ENCODE measurements at places on chromosomes 7 and 10.

GRCh38 chr7:79272938-79273337, 180.5 kb downstream of the MAGI2 start:
- no peak for DNase-seq

DNA sequence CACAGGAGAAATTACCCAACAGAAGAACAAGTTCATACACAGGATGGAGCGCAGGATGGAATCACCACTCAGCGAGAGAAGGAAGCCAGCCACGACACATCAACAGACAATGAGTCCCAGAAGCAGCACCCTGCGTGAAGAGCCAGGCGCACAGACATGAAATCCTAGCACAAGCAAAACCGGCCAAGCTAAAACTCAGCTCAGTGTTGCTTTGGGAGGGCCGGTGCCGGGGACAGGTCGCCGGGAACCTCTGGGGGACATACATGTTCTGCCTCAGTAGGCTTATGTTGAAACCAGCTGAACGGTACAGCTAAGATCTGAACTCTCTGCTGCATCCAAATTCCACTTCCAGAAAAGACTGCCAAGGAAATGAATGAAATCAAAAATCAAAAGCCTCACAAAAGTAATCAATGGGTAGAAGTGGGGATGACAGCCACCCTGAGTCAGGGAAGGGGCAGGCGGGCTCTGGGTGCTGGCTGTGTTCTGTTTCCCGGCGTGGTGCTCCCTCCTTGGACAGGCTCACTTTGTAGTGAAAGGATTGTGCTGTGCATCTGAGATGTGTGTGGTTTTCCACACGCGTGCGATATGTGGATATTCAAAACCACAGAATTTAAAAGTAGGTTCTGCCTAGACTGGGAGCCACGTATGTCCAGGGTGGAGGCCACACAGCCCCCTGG, 114.7 kb downstream of the PDGFA start:
- DNase-seq = no peak

- DNase-seq = no peak
These were observed 38.0 kb downstream of the ZNF777 start for GRCh38 chr7:149422914-149423301.

DNA sequence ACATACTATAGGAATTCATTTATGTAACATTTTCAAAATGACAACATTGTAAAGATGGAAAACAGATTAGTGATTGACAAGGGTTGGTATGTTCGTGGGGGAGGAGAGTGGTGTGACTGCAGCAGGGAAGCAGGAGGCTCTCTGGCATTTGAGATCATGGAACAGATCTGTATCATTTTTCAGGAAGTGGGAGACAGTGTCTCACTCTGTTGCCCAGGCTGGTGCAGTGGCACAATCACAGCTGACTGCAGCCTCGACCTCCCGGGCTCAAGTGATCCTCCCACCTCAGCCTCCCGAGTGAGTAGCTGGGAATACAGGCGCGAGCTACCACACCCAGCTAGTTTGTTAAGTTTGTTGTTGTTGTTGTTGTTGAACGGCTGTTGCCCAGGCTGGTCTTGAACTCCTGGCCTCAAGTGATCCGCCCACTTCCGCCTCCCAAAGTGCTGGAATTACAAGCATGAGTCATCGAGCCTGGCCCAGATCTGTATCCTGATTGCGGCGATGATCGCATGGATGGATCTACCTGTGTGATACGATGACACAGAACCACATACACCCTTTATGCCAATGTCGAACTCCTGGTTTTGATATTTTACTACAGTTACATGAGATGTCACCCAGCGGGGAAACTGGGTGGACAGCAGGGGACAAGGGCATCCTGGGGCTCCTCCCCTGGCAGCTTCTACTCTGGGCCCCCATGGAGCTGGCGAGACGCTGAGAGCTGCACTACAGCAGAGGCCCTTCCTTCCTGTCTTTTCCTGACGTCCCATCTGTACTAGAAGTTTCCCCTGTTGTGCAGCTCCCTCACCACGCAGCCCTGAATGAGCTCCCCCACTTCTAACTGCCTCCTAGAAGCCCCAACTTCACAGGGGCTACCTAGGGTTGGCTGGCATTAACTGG, 12.3 kb upstream of the CYTH3 start:
- no peak for DNase-seq

- DNase-seq = no peak
These were observed at the start of gene INMT for GRCh38 chr7:30751696-30752273. TSS of gene INMT (plus strand) at chr7:30752135. CDS start at chr7:30752151, 16 bp downstream.

DNA sequence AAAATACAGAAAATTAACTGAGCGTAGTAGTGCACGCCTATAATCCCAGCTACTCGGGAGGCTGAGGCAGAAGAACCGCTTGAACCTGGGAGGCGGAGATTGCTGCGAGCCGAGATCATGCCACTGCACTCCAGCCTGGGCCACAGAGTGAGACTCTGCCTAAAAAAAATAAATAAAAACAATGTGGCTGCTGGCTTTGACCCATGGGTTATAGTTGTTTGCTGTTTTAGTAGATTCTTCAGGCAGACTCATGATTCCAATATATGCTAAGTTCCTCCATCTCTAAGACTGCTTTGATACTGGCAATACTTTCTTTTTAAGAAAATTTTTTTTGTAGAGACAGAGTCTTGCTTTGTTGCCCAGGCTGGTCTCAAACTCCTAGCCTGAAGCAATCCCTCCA, 8.4 kb downstream of the OLAH start:
- no peak for DNase-seq

DNA sequence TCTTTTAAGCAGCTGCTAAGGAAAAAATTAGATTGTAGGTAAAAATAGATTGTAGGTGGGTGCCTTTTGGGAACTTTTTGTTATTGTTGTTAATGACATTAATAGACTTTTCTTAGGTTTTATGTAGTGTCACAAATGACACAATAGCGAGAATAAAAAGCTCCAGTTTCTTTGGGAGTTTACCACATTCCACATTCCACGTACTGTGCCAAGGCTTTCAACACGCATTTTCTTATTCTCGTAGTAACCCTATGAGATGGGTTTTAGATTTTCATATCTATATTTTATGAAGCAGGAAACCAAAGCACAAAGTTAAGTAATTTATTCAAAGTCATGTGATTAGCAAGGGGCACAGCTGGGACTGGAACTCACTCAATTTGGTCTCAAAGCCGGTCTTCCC, 103.8 kb downstream of the XRCC2 start:
- no peak for DNase-seq

GRCh38 chr7:84196084-84196503, 1.5 kb upstream of the SEMA3A start:
- DNase-seq = no peak

- DNase-seq = no peak
These were observed 30.6 kb downstream of the CFAP46 start for GRCh38 chr10:132911786-132912097.

- peak; percentile 55 for DNase-seq
These were observed 64.0 kb downstream of the RASGEF1A start for GRCh38 chr10:43202657-43203447.

DNA sequence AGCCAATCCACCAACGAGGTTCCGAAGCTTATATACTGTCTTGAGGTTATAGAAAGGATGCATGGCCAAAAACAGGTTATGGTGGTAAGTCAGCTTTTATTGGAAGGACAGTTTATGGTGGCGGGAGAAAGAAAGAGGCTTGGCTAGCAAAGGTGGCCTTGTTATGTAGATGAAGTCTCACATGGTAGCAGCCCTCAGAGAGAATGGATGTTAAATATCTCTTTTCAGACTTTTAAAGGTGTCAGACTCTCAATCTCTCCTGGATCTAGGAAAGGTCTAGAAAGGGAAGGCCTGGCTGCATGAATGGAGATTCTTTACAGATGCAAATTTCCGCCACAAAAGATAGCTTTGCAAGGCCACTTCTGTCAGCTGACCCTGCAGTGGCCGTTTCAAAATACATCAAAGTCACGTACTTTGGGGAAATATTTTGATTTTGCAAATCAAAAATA, 333.8 kb downstream of the GALNT17 start:
- no peak for DNase-seq

DNA sequence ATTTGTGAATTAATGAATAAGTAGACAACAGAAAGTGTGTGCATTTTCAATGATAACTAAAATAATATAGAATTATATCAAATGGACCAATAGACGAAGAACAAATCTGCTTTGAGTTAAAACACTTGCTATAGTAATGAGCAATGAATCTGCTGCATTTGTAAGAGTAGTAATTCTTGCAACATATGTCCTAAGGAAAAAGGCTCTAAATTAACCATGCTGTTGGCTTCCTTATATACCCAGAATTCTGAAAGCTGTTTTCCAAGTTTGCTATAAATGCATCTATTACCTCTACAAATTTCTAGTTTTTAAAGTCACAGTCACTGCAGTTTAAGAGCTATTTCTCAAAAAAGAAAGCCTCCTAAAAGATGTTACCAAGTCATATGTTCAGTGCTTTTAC, 20.5 kb upstream of the ANLN start:
- DNase-seq = no peak

DNA sequence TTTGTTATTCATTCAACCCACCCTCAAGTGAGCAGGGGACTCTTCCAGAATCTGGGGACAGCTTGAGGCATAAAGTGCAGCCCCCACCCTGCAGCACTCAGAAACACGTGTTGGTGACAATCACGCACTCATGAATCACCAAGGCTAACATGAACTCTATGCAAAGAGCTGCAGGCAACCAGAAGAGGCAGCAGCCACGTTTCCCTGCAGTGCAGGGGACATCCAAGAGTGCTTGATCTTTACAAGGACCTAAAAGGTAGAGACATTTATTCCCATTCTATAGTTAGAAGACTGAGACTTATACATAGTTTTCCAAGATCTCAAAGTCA, 135.2 kb upstream of the GDF10 start:
- DNase-seq = no peak

DNA sequence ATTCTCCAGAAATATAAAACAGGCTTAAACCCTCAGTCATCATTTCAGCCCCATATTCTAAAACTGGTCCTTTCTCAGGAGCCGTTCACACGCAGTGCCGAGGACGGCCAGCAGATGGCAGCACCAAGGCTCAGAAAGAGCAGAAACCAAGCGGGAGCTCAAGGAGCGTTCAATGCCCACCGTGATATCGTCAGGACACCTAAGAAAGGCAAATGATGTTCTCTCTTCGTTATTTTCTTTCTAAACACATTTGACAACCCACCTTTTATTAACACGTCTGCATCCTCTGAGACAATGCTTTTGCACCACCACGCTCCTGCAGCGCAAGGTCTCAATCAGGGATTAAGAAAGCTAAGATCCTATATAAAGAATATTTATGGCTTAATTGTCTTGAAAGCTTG, 45.7 kb upstream of the RBM33 start:
- DNase-seq = peak; percentile 73

DNA sequence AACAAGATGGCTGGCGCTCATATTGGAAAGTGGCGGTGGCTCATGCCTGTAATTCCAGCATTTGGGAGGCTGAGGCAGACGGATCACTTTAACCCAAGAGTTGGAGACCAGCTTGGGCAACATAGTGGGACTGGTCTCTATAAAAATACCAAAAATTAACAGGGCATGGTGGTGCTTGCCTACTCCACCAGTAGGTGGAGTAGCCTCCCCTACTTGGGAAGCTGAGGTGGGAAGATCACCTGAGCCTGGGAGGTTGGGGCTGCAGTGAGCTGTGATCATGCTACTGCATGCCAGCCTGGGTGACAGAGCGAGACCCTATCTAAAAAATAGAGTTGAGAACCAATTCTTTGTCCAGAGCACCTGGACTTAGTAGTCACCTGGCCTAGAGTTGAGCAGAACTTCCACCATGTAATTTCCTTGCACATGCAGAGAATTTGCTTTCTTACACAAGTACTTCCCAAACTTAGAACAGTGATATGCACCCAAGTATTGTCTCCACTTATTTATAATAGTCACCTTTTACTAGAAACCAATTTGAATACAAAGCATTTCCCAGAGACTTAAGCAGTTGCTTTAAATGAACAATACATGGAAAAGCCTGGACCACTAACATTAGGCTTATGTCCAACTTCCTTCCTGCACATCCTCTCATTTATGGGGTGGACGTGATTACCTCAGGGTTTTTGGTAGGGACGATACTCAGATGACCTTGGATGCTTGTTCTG, 15.9 kb downstream of the LAMB4 start:
- no peak for DNase-seq

DNA sequence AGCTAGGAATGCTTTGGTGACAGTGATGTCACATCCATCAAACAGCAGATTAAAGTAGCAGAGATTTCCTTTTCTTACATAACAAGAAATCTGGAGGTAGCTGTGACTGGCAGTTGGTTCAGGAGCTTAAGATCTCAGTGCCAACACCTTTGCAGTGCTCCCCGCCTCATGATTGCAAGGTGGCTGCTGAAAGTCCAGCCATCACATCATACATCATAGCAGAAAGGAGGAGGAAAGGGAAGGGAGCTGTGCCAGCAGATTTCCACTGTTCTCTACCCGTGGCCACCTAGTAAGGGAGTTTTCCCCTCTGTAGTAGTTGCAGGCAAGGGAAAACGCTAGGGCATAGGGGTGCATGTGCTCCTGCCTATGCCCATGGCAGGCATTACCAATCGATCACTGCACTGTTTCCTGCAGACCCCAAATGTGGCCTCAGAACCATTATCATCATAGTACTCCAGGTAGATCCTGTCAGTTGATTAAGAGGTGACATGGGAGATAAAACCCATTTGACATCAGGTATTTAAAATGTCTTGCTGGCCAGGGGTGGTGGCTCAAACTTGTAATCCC, 57.9 kb upstream of the GTF2IRD1 start:
- no peak for DNase-seq

Data from CD4-positive, alpha-beta T cell treated with Interleukin-1 beta for 1 hour (primary cell).